ENCODE measurements at places on chromosomes 2 and 18.
A peak's percentile ranks its signal among the peaks of the same experiment; 100 is the strongest.

DNA sequence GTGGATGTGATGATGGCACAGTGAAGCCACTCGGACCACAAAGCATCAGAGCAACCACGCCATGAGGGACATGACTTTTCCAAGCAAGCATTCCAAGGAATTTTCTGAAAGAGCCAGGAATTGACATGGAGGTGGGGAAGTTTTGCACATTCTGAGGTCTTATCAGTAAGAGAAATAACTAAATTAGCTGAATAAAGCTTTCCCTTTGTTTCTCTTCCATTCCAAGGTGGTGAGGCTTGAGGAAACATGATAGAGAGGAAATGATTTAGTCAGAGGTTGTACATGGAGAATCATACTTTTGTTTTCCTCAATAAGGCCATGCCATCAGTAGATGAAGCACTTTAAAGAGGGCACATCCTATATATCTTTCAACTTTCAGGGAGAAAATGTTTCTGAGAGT lies 115.7 kb upstream of the MMADHC start:
- DNase-seq, result no peak

DNA sequence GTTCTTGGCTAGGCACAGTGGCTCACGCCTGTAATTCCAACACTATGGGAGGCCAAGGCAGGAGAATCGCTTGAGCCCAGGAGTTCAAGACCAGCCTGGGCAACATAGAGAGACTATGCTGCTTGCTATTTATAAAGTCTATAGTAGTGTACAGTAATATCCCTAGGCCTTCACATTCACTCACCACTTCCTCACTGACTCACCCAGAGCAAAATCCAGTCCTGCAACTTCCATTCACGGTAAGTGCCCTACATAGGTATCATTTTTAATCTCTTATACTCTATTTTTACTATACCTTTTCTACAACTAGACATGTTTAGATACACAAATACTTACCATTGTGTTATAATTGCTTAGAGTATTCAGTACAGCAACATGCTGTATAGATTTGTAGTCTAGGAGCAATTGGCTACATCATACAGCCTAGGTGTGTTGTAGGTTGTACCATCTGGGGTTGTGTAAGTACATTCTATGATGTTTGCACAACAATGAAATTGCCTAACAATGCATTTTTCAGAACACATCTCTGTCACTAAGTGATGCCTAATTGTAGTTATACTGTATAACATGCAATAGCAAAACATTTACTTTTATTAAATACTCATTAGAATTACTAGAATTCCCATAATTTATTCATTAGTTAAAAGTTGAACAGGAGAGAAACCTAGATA lies 8.8 kb downstream of the DHX57 start:
- DNase-seq, result no peak

GRCh38 chr2:151027151-151027550 lies 234.5 kb downstream of the RBM43 start:
- no peak for DNase-seq

DNA sequence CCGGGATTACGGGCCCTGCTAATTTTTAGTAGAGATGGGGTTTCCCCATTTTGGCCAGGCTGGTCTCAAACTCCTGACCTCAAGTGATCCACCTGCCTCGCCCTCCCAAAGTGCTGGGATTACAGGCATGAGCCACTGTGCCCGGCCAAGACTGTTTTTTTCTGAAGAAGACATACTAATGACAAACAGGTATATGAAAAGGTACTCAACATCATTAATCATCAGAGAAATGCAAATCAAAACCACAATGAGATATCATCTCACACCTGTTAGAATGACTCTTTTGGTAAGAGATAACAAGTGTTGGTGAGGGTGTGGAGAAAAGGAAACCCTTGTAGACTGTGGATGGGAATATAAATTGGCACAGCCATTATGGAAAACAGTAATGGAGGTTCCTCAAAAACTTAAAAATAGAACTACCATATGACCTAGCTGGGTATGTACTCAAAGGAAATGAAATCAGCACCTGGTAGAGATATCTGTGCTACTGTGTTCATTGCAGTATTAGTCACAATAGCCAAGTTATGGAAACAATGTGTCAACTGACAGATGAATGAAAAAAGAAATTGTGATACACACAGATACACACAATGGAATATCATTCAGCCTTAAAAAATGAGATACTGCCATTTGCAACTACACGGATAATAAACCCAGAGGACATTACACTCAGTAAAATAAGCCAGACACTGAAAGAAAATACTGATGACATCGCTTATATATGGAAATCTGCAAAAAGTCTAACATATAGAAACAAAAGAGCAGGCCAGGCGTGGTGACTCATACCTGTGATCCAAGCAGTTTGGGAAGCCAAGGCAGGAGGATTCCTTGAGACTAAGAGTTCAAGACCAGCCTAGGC lies 20.8 kb downstream of the SOS1 start:
- DNase-seq, result no peak

DNA sequence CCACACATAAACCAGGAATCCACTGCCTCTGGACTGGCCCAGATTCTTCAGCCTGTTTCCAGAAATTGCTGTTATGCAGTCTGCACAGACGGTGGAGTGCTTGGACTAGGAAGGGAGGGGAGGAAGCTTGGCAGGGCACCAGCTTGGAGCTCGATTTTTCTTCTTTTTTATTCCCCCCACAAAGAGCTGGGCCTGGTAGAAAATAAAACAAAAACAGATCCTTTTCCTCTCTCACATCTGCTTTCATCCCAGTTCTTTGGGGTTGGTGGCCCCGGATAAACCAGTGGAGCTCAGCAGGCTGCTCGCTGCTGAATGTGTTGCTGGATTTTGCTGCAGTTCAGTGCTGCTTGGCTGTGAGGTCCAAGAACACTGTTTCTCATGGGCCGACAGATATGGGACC lies 16.0 kb downstream of the LRRTM1 start:
- DNase-seq, result no peak

- no peak for DNase-seq
Observed at GRCh38 chr2:152686321-152686720, 30.9 kb downstream of the PRPF40A start.

DNA sequence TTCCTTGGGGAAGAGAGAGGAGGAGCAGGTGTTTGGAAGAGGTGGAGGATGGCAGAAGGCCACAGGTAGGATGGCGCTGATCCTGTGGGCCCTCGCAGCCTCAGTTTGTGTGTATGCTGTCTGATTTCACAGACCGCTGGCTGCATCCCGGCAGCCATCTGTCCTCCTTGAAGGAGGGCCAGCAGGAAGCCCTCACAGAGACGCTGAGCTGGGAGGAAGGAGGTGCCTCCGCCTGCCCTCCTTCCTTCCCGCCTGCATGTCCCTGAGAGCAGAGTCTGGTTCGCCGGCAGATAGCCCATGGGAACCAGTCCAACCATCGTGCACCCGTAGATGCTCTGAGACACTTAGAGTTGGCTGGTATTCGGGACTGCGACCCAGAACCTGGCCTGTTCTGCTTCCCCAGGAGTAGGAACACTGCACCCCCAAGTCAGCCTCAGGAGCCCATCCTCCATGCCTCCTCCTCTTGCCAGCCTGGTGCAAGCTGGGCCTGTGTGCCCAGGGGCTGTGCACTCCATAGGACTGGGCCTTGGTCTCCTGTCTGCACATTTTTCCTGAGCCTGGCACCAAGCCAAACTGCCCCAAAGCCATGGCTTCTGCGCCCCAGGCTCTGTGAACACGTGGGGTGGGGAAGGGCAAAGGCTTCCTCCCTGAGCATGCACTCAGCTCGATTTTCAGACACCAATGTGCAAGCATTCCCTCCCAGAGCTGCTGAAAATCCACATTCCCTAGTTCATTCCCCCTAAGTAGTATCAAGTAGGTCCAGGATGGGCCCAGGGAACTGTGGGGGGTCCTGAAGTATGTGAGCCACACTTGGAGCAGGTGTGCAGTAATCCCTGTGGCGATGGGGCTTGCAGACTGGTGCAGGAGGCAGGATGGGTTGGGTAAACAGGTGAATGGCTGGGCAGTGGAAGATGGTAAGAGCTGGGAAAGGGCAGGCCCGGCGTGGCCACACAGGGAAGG lies 115.6 kb downstream of the SEPTIN10 start:
- no peak for DNase-seq

- DNase-seq, result no peak
Observed at GRCh38 chr2:107582487-107582886, 244.2 kb upstream of the RGPD4 start.

DNA sequence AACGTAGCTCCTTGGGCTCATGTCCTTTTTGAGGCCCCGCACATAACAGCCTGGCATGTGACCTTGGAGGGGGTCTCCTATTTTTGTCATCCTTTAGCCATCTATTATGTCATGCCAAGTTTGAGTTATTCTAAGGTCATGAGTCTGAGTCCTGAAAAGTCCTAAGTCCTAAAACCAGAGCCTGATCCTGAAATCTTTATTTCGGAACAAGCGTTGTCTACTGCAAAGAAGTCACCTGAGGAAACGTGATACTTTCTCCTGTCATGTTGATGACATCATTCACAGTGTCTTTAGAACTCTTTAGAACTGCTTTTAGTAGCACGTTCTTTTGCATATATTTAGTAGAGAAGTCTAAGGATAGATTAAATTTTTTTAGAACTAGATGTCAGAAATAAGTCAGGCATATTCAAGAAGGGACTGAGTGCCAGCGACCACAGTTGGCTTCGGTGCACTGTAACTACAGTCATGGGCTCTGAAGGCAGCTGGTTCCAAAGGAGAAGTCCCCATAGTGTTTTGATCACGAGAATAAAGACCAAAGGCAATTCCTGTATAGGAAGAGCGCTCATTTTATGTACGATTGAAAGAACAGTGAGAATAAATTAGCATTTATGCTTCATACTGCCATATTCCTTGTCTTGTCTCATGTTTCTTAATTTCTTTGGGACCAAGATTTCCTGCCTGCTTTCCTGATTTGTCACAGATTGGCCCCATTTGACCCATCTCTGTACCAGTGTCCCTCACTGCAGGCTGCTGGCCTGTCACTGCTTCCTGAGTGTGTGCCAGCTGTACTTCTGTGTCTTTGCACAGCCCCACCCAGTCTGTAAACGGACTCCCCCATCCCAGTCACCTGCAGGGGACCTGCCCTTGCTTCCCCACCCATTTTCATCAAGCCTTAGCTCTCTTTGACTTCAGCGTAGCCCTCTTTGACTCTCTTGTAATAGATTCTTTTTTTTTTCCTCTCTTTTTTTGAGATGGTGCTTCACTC lies 75.8 kb downstream of the ASAP2 start:
- no peak for DNase-seq

- peak; percentile 60 for DNase-seq
Observed at GRCh38 chr2:35447215-35447614, 908.4 kb upstream of the CRIM1 start.

DNA sequence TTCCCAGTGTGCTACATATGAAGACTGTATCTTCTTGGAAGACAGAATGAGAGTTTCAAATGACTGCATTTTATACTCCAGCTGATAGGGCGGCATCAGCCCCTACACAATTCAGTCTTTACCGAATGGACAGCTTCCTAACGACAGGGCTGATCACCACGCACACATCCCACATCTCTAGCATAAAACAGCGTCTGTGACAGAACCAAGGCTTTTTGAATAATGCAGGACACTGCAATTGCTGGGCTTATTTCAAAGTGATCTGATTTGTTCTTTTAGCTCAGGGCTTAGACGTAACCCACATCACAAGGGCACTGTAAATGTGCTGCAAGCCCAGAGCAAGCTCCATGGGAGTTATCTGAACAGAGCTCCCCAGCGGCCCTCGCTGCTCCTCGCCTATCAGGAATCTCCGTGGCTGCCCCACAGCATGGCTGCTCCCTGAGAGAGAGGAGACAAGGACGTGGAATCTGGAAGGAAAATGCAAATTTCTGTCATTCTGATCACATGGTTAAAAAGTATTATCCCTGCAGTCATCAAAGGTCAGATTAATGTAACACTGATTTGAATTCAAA lies 158.5 kb upstream of the ALKAL2 start:
- DNase-seq, result no peak

- no peak for DNase-seq
Observed at GRCh38 chr18:34281722-34282121, 57.0 kb upstream of the NOL4 start.

DNA sequence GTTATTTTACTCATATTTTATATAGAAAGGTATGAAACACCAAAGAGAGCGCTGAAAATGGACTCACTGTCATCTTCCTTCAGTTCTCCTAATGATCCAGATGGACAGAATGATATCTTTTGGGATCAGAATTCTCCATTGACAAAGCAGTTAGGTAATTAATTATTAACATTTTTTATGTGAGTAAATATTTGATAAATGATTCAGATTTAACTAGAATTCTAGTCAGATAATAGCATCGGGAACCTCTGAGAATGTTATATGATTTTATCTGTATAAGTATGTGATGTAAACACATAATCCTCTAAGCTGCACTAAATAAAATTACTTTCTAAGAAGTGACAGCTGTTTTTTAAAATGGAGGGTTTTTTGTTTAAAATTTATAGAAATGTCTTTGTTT lies 2.0 kb downstream of the ETAA1 start:
- DNase-seq, result no peak

DNA sequence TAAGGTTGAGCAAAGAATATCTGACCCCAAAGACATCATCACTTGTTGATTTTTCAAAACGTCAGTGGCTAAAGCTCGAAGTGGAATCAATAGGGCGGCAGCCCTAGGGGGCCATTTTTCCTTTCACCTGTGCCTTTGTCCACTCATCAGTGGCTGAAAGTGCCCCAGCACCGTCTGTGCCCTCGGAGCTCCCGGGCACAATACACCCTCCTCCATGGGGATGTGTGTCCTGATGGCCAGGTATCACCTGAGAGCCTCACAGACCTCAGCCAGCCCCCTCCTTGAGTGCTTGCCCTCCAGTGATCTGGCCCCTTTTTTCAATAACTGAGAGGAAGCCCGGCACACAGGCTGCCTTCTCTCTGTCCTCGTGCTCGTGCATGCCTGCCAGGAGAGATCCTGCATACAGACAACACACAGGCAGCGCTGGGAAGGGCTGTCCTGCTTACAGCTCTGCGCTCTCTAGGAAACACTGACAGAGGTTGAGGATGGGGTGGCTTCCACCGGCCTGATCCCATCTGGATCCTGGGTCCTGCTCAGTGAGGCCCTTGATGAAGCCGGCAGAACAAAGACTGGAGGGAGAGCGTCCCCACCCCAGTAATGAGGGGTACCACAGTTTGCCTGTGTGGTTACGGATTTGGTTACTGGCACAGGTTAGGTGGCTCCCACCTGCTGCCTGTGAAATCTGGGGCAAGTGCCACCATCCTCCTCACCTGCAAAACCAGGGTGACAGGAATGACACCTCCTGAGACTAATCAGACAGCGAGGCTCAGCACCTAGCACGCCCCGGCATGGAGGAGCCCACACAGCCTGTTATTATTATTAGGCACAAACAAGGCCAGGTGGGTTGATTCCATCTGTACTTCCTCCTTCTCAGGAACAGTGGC lies 197.5 kb upstream of the RAB6C start:
- DNase-seq, result no peak

GRCh38 chr2:170711774-170712652 lies 3.1 kb upstream of the SP5 start:
- peak; percentile 51 for DNase-seq

DNA sequence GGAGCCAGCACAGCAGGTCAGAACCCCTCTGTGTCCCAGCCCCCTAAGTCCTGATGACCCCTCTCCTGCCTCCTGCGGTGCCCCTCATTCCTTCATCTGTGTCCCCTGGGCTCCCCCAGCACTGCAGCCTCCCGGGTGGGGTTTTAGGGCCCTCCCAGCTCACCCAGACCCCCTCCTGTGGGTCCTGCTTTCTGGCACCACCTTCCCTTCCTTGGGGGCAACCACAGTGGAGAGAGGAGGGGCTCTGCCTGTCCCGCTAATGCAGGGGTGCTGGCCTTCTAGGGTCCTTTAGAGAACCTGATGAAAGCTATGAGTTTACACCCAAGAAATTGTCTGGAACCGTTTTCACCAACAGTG lies 42.7 kb upstream of the ALPP start:
- no peak for DNase-seq

Data from Jurkat, Clone E6-1 (cell line).